ENCODE measurements at places on chromosomes 4 and X.

DNA sequence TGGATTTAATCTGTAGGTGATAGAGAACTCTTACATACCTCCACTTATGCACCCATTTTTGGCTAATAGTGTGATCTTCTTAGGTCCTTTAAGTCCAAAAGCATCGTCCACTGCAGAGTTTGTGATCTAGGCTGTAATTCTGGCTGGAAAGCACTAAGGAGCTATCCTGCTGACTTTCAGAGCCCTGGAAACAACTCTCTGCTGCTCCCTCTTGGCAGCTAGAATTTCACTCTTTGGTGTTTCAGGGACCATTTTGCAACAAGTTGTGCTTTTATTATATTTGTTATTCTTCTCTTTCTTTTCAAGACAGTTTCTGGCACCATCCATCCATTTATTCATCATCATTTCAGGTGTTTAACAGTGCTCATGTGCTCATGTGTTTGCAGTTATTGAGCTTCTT is 130.0 kb downstream of the RBM46 start:
- no peak for DNase-seq

DNA sequence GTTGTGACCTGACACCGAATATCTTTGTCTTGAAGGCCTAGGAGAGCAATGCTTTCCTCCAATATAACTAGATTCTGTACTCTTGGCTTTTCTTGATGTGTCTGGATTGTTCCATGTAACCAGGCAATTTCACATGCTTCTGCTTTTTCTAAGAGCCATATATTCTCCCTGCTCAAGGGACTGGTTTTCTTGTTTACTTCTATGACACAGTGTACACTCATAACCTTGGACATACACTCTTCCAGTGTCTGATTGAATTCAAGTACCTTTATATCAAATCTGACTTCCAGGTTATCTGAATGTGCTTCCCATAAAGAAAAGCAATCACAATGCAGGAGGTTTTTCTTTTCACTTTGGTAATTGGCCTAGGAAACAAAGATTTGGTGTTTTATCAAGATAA is 17.4 kb upstream of the EIF4E start:
- DNase-seq, result no peak

DNA sequence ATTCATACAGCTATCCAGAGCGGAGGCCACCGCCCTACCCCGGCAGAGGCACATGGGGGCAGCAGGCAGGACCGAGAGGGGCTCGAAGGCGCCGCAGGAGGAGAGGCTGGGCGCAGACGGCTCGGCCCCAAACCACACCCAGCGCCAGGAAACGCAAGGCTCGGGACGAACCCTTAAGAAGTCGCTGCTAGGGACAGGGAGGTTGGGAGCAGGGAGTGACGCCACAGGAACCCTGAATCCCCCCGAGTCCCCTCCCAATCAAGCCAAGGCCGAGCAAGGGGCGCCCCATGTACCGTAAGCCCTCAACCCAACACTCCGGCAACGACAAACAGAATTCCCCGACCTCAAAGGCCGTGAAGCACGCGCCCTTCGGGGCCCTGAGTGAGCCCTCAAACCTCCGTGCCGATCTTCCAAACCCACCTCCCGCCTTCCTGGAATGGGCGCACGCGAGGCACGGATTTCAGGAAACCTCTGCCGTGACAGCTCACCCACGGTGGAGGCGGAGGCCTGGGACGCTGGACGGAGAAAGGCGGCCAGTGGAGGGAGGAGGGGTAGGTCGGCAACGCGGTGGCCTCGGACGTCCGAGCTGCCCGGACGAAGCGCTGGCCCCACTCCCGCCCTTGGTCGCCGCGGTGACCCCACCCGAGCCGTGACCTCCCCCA is 1.8 kb downstream of the ZFYVE28 start:
- no peak for DNase-seq

DNA sequence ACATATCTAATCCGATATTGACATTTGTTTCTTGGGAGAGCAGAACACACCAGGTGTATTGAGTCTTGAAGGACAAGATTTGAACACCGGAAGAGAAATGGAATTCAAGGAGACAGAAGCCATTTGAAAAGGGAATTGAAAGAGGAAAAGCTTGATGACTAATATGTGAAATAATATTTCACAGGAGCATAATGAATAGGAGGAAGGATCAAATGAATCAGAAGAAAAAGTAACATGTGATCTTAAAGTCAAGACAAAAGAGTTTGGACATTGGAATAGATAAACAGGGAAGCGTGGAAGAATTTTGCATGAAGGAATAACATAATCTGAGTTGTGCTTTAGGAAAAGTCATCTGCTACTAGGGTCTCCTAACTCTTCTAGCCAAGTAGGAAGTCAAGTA is 145.5 kb upstream of the PDHA2 start:
- no peak for DNase-seq

GRCh38 chr4:173891072-173891471 is 361.0 kb upstream of the HAND2 start:
- DNase-seq, result no peak

GRCh38 chrX:83966347-83966746 is 105.4 kb downstream of the CYLC1 start:
- no peak for DNase-seq

- DNase-seq, result no peak
These were observed 92.0 kb upstream of the CBR4 start for GRCh38 chr4:169102026-169102425.

GRCh38 chrX:16807976-16808542 is 21.8 kb downstream of the TXLNG start:
- DNase-seq, result no peak

- no peak for DNase-seq
These were observed 197.6 kb upstream of the GYPA start for GRCh38 chr4:144338148-144338547.
